ENCODE measurements at places on chromosomes 13 and 19.

DNA sequence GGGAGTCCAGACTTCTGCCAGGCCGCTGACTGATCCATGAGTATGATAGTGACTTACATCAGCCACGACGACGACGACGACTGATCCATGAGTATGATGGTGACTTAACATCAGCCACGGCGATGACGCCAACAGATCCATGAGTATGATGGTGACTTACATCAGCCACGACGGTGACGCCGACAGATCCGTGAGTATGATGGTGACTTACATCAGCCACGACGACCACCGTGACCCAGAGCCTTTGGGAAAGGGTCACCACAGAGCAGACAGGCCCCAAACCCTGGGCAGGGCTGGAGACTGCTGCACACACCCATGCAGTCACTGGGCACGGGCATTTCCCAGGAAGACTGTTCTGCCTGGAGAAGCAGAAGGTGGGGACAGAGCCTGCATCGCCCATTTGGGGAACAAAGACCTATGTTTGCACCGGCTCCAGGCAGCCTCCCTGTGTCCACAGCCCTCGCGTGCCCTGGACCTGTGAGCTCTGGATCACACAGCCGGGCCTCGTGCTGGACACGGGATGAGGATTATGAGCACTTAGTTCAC, 130.9 kb upstream of the SPACA7 start:
- DNase-seq, result no peak

GRCh38 chr13:62207388-62207787, 791.7 kb upstream of the PCDH20 start:
- DNase-seq, result no peak

DNA sequence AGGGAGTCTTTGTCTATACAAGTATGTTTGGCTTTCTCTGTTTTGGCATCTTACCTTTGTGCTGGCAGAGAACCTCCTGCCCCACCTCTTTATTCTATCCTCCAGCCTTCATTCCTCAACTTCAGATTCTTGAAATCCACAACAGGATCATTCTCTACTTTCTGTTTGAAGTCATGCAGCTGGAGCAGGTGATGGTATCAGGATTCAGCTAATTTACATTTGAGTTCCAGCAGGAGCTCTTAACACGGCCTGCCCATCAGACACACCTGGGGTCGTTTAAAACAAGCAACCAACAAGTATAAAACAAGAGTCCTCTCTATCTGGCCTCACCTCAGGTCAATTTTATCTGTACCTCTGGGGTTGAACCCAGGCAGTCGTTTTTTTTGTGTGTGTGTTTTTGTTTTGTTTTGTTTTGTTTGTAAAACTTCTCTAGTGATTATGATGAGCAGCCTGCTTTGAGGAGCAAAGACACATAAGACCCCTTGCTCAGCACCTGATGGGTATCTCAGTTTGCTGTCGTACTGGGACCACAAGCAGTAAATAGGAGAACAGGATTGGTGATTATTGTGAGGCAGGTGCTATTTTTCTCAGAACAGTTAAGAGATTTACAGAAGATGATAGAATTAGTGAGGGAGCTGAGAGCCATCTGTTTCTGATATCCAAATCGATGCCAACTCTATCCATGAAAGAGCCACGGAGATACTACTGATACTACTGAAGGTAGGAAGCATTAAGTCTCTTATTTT, 78.4 kb downstream of the GPC6 start:
- no peak for DNase-seq

DNA sequence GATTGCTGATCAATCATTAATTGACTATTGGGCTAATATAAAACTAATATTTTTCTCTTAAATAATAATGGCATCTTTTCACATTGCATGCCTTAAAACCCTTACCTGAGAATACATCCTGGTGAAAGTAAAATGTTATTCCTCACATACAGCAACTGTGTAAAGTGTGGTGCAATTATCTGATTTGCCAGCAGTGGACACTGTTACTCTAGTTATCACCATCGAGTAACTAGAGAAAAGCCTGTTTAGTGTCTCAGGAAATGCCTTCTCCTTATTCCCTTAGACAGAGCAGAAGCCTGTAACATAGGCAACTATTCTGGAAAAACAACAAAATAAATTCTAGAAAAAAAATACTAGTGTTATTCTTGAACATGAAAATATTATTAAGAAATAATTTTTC, 459.8 kb downstream of the FGF14 start:
- no peak for DNase-seq

DNA sequence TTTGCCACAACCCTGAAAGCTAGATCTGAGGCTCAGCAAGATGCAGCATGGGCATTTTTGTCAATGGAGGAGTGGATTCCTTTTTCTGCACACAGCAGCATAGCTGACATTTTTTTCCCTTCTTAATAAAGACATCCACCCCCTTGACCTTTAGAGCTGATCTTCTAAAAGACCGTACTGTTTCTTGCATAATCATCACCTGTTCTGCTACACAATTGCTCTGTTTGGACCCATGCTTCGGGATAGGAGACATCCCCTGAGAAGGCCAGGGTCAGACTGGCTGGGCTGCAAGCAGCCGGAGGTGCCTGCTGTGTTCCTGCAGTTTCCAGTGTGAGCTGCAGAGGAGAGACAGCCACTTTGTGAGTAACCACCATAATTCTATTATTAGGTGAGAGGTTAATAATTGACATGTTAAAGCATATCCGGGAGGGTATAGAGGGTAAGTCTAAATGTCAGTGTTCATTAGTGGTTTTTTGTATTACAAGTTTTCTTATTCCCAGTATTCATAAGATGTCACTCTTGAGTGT, 108.5 kb upstream of the C1QTNF9B start:
- no peak for DNase-seq

GRCh38 chr19:7366701-7367420, 18.1 kb downstream of the ARHGEF18 start:
- DNase-seq, result peak; percentile 62

GRCh38 chr13:67330149-67330548, 100.0 kb upstream of the PCDH9 start:
- no peak for DNase-seq

DNA sequence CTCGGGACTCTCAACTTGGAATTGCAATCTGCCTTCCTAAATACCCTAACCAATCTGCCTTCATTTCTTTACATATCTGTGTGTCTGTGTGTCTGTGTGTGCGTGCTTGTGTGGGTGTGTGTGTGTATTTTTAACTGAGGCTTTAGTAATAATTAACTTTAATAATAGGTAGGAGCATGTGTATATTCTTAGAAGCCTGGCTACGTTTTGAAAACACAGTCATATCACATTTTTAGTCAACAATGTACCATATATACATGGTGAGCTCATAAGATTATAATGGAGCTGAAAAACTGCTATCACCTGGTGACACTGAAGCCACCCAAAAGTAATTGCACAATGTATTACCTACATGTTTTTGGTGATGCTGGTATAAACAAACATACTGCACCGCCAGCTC, 65.4 kb upstream of the ATXN8OS start:
- no peak for DNase-seq

- DNase-seq, result no peak
Measured at GRCh38 chr13:36313047-36313969, 15.7 kb upstream of the CCDC169 start.

- DNase-seq, result no peak
Measured at GRCh38 chr19:6164906-6165531, 29.6 kb downstream of the ACSBG2 start.

- no peak for DNase-seq
Measured at GRCh38 chr19:11261971-11262839, at the start of gene DOCK6. Gene DOCK6, minus strand, starts transcription at chr19:11262524. Its CDS starts 84 bp downstream, at chr19:11262440.

DNA sequence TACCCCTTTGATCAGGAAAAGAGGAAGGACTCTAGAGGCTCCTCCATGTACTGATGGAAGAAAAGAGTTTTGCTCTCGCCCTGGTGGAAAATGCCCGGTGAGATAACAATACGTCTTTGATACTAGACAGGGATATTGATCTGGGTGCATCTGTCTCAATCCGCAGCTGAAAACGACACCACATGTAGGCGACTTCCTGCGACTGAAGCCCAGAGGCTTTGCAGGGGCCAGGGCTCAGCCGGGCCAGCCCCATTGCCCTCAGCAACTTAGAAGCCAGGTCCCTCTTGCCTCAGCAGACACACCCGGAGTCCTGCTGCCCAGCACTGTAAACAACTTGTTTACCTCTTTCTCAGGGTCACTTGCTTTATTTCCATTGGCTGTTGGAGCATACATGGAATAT, 409.4 kb downstream of the IRS2 start:
- no peak for DNase-seq

Measured in HCT116 (cell line).